CD4-positive, alpha-beta T cell treated with Interleukin-1 beta for 1 hour (primary cell): ENCODE measurements at places on chromosomes 3 and 15.

GRCh38 chr15:89728254-89728653 is 22.8 kb downstream of the MESP1 start:
- DNase-seq, result no peak

- DNase-seq, result no peak
These were observed 8.7 kb upstream of the FLNB start for GRCh38 chr3:57999417-58000115.

DNA sequence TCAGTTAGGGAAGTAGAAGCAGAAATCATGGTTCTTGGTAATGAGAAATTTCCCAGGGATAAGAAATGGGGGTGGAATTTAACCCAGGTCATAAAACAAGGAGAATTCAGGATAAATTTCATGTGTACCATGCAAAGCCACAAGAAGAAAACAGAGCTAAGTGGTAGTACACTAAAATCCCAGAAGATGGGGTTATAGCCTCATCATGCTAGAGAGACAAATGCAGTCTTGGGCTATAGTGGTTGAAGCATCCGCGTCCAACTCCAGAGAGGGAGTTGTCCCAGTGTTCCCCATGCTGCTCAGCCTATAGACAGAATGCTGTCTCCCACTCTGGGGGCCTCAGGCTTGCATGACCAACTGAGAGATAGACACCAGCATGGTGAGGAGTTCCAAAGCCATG is 36.2 kb upstream of the CLRN1 start:
- DNase-seq, result no peak

DNA sequence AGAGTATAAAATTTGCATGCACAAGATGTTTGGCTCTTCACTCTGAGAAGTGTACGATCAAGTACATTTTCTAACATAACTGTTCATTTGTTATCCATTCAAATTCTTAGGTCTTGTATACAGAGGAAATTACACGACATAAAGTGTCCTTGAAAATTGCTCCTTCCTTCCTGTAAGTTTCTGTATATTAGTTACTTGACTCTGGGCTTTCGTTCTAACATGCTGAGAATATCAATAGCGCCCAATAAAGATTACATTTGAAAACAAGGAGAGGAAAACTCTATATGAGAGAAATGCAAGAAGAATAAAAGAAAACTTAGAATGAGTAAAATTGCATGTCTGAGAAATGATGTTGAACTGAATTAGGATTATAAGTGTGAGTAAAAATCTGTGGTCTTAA is 722.5 kb upstream of the CADM2 start:
- DNase-seq, result no peak

GRCh38 chr15:91032919-91033803 is 10.8 kb upstream of the VPS33B start:
- peak; percentile 51 for DNase-seq

DNA sequence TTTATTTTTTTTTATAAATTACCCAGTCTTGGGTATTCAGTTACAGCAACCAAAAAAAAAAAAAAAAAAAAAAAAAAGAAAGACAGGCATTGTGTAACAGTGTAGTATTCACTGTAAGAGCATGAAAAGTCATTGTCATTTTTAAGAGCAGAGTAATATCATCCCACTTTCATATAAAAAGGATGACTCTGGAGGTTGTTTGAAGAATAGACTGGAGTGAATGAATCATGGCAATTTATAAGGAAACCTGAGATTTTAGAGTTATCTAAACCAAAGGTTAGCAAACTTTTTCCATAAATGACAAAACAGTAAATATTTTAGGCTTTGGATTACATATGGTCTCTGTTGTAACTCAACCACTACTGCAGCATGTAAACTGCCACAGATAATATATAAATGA is 794.9 kb downstream of the NTRK3 start:
- no peak for DNase-seq

GRCh38 chr3:183586477-183586876 is 31.0 kb upstream of the KLHL6 start:
- peak; percentile 33 for DNase-seq

DNA sequence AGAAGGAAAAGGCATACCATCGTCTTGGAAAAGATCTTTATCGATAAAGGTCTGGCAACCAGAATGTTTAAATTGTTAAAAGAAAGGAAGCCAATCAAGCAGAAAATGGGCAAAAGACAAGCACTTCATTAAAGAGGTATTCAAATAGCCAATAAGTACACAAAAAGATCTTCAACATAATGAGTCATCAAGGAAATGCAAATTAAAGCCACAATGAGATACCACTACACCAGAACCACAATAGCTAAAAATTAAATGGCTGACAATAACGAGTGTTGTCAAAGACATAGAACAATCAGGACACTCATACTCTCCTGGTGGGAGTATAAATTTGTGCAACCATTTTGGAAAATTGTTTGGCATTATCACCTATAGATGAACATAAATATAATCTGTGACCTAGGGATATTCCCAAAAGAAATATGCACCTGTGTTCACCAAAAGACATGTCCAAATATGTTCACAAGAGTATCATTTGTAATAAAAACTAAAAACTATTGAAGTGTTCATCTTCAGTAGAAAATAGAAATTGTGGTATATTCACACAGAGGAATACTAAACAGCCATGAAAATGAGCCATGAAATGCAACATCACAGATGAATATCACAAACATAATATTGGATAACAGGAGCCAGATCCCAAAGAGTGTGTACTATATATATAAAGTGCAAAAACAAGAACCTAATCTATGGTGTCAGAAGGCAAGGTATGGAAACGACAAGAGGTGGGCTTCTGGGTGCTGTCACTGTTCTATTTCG is 14.4 kb upstream of the BTBD1 start:
- DNase-seq, result no peak

- no peak for DNase-seq
These were observed 156.0 kb upstream of the TPM1 start for GRCh38 chr15:62886431-62887071.
